Activated CD4-positive, alpha-beta T cell treated with anti-CD3 and anti-CD28 coated beads, Interleukin-2, amount 50 U/mL, for 24 hours (primary cell): ENCODE measurements at places on chromosomes 7 and 10.
A peak's percentile ranks its signal among the peaks of the same experiment; 100 is the strongest.

GRCh38 chr10:26481914-26482550, 43.9 kb downstream of the APBB1IP start:
- DNase-seq = no peak

GRCh38 chr7:138879356-138879755, 81.4 kb upstream of the ATP6V0A4 start:
- DNase-seq = no peak

GRCh38 chr7:159104188-159104920, 40.3 kb downstream of the VIPR2 start:
- DNase-seq = no peak

- no peak for DNase-seq
Observed at GRCh38 chr10:71517298-71518169, 120.8 kb downstream of the CDH23 start.

DNA sequence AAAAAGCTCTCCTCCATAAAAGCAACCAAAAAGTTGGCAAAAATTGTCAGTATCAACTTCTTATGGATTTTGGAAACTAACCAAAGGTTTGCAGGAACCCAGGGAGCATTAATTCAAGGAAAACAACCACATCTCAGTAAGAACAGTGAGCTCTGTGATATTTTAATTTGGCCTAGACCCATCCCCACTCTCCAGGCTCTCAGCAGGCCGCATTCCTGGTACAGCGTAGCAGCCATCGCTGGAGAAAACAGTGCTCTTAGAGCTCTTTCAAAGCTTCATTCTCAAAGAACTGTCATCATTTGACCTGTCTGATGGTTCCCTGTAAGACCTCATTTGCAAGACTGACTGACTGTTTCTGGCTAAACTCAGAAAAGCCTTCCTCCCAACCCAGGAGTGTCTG, 81.9 kb downstream of the NUDCD3 start:
- DNase-seq = no peak

DNA sequence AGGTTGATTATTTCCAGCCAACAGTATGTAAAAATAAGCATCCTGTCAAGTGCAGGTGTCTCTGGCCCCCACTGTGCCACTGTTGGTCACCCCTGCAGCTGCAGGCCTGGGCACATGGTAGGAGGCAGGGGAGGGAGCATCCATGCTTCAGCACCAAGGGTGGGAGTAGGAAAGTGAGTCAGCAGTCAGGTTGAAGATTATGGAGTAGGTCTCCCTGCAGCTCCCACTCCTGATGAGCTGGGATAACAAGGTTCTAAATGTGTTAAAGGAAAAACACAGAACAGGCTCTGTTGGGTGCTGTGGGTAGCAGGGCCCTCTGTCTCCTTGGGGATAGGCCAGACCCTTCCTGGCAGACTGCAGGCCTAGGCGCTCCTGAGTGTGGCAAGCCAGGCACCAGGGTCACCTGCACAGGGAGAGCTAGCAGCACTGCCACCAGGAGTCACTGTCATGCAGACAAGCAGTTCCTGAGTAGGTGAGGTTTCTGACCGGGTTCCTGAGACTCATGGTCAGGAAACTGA, 59.3 kb downstream of the NUDCD3 start:
- DNase-seq = no peak

DNA sequence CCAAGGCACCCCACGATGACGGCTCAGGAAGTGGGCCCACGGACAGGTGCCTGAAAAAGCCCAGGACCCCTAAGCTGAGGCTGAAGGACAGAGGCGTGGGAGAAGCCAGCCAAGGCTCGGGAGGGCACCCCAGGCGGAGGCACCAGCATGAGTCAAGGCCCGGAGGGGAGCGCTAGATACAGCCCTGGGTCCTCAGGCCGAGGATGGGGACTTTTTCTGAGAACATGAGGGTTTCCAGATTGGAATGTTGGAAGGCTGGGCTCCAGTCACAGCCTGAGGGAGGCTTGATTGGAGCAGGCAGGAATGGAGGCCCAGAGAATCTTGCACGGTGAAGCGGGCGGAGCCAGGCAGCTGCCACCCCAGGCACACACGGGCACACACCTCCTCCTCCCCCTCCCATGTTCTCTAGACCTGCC, 19.0 kb upstream of the ELFN1 start:
- no peak for DNase-seq

- no peak for DNase-seq
Observed at GRCh38 chr7:5525271-5526099, 101.9 kb upstream of the TNRC18 start.

DNA sequence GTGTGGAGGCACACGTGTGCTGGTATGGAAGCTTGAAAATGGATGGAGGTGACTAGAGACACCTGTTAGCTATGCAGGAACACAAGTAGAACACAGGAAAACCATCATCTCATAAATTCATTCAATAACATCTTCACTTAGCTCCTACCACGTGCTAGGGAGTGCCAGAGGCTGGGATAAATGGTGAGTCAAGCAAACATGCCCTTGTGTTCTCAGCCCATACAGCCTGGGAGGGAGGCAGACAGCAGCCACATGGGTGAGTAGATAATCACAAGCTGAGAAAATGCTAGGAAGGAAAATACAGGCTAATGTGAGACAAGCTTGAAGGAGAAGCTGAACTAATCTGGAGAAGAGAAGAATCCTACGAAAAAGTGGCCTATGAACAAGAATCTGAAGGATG, 468.0 kb upstream of the ZMIZ1 start:
- no peak for DNase-seq

- no peak for DNase-seq
Observed at GRCh38 chr10:28058746-28059145, 59.9 kb upstream of the ODAD2 start.

GRCh38 chr7:126760914-126761577, 491.7 kb downstream of the GRM8 start:
- no peak for DNase-seq

DNA sequence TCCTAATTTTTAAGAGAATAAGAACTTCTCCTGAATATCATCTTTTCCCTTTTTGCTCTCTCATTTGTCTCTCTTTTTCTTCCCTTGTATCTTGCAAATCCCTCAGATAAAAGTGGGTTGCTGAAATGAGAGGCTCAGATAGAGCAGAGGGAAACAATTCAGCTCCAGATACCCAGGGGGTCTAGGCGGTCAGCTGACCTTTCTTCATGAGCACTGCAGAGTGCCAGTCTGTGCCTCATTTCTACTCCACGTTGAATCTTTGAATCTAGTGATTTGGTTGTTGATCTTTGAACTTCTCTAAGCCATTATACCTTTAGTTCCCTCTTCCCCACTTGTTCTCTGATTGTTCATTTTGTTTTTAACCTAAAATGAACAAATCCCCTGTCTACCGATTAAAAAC, 572.6 kb downstream of the PTPRN2 start:
- DNase-seq = no peak

DNA sequence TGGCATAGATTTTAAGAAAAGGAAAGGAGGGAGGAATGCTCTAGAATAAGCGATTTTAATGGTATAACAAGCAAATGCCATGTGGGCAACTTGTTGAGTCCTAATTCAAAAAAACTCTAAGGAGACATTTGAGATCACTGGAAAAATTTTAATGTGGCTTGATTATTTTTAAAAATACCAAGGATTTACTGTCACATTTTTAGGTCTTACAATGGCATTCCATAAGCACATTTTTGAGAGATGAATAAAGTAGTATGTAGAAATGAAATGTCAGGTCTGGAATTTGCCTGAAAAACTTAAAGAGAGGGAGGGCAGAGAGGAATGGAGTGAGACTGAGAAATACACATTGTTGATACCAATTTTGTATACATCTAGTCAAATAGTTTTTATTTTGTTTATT, 20.3 kb downstream of the NCAPG2 start:
- DNase-seq = no peak

DNA sequence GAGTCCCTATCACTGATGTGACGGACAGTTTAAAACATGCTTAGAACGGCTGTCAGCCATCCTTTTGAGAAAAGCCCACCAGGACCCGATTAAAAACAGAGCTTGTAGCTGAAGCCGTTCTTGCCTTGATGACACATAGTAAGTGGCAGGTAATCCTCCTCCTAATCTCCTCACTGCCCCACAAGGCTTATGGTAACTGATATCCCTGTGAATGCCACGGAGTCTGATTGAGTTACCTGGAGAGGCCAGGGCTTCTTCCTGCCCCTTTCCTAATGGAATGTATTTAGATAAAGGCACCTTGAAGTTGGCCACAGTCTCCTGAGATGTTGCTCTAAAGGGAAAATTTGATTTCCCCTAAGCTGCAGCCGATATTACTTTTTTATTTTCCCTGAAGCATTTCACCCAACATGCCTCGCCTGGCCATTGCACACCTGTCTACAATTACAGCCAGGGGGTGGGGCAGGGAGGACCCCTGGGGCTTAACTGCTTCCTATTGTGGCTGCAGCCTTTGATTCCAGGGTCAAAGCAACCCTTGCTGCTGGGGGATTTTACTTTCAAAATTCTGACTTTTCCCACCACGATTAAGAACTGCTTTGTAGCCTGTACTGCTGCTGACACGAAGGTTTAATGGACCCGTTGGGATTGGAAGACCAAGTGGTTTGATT, 169.0 kb upstream of the GPR26 start:
- DNase-seq = no peak

DNA sequence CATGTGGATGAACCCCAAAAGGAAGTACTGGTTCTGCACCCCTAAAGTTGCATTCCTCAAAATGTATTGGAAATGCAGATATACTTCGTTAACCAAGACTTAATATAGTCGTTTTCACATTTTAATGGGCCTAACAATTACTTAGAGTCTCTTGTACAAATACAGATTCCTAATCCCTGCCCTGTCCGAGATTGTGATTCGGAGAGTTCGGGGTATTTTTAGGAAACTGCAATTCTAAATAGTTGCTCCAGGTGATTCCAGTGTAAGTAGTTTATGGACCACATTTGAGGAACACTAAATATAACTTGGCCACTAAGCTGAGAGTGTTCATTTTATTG, 830 bp downstream of the TRUB1 start:
- DNase-seq = no peak

DNA sequence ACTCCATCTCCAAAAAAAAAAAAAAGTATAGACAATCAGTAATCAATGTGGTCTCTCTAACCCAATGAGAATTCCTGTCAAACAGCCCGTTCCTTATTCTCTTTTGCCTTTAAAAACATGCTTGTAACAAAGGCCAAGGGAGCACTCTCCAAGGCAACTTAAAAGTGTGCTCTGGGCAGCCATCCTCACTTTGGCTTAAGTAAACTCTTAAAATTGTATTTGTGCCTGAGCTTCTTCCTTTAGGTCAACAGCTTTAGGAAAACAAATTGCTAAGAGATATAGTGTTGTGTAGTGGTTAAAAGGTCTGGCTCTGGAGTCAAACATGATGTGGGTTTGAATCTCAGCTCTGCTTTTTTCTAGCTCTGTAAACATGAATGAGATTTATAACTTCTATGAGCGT, 13.9 kb upstream of the EPC1 start:
- no peak for DNase-seq

DNA sequence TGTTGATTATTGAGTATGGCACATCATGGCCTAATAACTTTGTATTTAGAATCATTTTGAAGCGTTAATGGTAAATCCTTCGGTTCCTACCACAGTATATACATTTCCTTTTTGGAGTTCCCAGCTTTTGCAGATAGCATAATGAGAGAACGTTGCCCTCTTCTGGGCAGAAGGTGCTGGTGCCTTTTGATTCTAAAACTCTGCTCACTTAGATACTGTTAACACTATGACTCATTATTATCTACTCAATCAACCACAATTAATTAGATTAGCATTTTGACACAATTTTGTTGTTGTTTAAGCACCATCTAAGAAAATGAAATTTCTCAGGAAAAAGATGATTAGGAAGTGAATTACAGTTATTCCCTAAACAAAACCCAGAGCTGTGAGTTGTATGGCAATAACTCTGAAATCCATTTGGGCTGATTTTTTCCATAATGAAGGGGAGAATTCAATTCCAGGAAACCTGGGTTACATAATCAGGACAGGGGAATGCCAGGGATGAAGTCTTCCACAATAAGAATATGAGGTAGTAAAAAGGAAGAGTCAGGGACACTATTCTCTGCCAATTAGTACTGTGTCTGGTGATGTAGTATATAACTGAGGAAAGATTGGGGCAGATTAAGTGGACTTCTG, 11.5 kb upstream of the DLD start:
- no peak for DNase-seq

- DNase-seq = no peak
Observed at GRCh38 chr7:139109983-139110411, 477 bp upstream of the ZC3HAV1 start.

- no peak for DNase-seq
Observed at GRCh38 chr10:60282771-60283353, 106.8 kb downstream of the ANK3 start.

DNA sequence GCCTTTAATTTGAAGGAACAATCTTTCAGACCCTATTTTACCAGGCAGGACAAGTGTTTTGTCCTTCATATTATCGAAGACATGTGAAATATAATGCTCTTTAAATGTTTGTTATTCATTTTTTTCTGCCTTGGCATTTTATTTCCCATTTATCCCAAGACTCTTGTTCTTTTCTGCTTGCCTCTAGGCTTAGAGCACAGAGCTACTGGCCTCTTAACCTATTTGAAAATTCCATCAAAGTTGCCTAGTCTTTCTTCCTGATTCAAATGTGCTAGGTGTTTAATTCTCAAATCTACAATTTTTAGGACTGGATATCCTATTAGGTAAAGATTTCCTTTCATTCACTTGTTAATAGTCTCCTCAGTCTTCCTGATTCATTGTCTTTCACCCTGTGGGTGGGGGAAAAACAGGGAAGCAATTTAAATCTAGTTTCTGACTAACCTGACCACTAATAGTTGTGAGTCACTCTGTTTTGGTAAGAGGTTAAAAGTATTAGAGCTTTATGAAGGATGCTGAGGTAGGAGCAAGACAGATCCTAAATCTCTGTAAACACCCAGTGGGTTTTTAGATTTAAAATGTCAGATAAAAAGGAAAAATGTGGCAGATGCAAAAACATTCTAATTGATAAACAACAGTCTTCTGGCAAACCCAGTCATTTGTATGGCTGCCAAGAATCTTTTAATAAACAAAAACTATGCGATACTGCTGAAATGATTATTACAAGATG, 1.5 kb downstream of the LIPK start:
- DNase-seq = peak; percentile 21

DNA sequence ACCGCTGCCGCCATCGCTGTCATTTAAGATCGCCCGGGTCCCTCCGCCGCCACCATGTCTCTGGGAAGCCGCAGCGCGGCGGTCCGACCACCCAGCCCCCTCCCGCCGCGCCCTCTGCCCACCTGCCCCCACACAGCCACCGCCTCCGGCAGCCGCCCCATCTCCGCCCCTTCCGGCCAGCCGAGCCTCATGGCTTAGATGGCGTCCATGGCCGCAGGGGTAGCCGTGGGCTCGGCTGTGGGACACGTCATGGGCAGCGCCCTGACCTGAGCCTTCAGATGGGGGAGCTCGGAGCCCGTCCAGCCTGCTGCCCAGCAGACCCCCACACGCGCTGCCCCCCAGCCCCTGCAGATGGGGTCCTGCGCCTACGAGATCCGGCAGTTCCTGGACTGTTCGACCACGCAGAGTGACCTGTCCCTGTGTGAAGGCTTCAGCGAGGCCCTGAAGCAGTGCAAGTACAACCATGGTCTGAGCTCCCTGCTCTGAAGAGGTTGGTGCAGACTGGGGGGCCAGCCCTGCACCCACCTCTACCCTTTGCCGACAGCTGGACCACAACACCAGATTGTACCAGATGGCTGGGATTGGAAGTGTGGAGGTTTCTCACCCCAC, 38.0 kb upstream of the TARP start:
- DNase-seq = no peak
